ENCODE measurements at places on chromosomes 1 and 21. TPM values are rescaled to one million over a fixed set of nuclear protein-coding genes. Genes with fewer than 3 reads are reported as not detected.
A peak's percentile ranks its signal among the peaks of the same experiment; 100 is the strongest.

DNA sequence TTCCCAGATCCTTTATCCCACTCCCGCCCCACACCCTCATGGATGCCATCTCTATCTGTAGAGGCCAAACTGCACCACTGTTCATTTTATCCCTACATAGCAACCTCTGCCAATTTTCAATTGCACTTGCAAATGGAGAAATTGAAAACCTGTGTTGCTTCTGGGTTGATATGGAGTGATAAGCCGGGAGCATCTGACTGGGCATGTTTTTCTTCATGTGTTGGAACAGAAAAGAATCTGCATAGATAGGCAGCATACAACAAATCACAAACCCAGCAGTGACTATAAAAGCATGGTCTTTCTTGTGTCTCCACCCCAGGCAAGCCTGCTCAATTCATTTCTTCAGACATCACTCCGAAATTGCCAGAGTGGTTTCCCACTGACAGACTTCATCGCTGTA lies 608.8 kb upstream of the CAMK1G start:
- no peak for DNase-seq

The PAQR6 gene
- polyA plus RNA-seq: 0.05 TPM

DNA sequence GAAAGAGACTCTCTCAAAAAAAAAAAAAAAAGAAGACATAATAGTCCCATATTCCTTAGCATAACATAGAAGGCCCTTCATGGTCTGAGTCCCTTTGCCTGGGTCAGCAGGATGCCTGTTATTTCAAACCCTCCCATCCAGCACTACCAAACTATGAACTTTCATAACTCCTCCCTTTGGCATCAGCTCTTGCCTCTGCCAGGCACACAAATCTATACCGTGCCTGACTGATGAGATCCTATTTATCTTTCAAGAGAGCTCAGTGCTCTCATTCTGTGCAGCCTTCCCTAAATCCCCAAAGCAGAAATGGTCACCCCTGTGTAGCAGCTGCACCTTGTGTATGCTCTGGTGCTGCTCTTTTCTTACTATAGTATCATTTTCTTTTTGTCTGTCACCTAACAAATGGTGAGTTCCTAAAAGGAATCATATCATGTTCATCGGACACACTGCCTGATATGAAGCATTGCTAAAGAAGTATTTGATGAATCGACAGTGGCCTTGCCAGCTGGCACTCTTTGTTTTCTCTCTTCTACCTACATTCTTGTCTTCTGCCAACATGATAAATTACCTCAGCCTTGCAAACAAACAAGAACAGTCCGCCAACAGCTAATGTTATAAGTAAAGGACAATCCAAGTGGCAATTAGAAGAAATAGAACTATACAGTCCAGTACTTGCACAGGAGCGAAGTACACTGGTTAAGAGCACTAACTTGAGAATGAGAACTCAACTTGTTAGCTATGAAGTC lies 29.9 kb downstream of the FMO4 start:
- peak; percentile 24 for DNase-seq

GRCh38 chr1:209567698-209568175 lies 15.8 kb upstream of the CAMK1G start:
- DNase-seq: peak; percentile 66

- DNase-seq: peak; percentile 70
Measured at GRCh38 chr1:15354580-15354965, 55.1 kb upstream of the EFHD2 start.

DNA sequence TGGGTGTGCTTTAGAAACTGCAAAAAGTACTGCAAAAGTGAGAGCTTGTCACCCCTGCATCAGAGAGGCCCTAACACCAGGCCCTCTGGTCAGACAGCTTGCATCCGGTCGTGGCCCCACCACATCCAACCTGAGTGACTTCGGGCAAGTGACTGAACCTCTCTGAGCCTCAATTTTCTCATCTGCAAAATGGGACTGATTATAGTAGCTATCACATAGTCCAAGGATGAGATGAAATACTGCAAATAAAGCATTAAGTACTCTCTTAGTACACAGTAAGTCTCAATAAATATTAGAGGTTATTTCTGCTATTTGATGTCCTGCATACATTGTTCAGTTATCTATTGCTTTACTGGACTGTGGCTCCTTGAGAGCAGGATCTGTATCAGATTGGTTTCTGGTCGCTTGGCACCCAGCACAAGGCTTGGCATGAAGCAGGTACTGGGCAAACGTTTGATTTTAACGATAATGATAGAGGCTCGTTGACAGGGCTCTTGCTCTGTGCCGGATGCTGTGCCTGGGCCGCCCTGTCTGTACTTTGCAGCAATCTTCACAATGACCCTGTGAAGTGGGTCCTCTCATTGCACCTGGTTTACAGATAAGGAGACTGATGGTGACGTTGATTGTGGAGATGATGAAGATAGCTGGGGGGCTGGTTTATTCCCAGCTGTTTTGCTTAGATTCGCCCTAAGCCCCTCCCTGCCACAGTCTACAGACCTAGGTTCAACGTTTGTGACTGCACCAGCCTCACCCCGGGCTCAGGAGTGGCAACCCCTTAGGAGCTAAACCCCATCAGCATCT lies 43.6 kb downstream of the RAP1GAP start:
- DNase-seq: no peak

DNA sequence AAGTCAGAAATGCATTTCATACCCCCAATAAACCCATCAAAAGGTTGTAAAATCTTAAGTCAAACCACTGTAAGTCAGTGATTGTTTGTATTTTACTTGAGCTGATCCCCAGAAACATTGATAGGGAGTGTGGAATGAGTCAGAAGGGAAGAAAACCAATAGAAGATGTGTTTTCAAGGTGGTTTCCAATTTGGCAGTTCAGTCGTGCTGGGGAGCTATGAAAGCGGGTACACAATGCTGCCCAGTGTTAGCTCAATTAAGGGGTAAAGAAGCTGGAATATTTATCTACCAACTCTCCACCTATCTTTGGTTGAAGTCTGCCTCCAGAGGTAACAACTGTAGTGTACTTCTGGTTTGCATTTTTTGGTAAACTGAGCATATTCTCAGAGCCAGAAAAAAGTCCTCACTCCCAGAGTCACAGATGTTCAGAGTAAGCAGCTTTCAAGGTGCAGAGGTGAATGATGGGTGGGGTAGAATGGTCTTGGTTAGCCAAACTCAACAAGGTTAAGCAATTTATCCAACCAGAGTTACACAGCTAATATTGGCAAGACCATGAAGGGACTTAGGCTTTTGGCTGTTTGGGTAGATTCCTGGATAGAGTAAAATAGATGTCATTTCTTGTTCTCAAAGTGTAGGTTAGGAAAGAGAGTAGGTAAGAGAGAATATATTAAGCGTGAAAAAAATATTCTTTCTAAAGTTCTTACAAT lies 202.9 kb upstream of the ADGRL2 start:
- no peak for DNase-seq

DNA sequence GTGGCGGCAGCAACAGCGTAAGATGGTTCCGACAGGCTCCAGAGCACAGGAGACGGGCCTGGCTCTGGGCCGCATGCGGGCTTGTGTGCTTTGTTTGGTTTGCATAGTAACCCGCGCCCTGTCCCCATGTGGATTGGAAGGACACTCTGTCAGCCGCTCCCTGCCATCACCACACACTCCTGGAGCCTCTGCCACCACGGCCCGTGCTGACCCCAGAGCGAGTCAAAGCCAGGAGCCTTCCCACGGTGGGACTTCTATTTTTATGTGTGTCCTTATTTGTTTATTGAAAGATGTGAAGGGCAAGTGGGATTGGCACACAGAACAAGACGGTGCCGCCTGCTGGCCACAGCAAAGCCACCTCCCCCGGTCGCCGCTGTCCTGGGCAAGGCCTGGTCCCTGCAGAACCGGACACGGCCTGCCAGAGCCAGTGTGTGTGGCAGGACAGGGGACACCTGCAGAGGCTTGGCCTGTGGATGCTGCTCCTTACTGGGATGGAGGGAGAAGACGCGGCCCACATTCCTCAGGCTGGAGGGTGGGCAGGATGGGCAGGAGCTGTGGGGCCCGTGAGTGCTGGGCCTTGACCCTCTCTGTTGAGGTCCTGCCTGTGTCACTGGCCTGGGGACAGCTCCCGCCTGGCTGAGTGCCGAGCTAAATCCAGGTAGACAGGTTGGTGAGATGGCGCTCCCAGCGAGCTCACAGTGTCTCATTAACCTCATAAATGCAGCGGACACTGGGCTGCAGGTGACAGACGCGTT lies 64.4 kb downstream of the AGPAT3 start:
- no peak for DNase-seq

DNA sequence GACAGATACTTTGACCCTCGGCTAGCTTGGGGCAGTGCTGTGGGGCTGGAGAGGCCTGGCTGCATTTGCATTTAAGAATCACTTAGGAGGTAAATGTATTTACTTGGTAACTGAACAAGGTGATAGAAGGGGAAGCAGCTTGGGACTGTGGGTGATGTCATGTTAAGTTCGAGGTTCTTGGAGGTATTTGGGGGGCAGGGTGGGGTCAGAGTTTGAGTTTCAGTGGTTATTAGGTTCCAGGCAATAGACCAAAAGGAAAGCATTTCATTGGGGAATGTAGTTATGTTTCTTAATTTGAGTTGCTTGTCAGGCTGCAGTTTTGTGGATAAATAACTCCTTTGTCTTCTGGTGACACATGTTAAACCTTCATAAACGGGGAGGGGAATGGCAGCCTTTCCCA lies 2.4 kb upstream of the FAM78B start:
- no peak for DNase-seq

GRCh38 chr1:50542362-50542761 lies 119.1 kb upstream of the DMRTA2 start:
- DNase-seq: no peak

The LAMC2 gene
- 3.9 TPM for polyA plus RNA-seq

DNA sequence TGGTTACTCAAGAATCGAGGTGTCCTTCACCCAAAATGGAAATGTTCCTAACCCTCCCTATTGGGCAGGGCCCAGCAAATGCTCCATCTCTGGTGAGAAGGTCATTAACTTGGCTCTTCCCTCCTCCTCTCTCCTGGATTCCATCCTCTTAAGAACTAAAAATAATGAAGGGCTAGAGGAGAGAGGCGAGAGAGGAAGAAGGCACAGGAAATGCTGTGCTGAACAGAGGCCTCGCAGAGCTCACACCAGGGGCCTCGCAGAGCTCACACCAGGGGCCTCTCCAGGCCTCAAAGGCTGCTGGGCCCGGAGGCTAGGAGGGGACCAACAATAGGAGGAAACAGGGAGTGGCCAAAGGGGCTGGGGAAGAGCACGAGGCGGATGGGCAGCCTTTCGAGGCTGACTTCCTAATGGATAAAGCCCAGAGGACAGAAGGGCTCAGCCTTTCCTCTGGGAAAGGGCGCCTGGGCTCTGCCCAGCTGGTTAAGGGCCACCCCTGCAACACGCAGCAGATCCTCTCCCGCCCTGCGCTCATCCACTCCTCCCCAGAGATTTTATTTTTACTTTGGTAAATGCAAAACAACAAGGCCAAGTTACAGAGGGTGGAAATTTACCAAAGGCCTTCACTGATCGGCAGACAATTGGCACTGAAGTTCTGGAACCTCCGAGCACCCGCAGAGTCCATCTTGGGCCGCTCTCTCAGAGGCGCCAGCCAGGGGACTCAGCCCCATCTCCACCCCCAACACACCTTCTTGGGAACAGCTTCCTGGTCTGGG lies 78.5 kb downstream of the ITPKB start:
- no peak for DNase-seq

- DNase-seq: no peak
Measured at GRCh38 chr1:234256359-234256758, 116.9 kb upstream of the COA6 start.

DNA sequence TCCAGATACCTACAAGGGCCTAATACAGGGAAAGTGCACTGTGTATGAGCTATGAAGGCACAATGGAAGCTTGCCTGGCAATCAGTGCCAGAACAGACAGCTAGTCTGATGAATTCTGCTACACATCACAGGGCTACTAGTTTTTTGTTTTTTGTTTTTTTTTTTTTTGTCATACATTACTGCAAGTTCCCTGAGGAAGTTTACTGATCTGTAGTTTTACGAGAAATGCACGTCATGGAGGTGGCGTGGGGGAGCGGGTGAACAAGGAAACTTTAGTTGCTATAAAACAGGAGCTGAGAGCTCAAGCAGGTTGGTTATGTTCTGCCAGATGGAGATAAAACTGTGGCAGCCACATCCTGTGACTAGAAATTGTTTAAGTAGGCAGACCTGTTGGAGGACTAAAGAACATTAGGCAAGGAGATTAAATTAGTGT lies 17.7 kb downstream of the PTPRC start:
- DNase-seq: no peak

The GBP4 gene
- polyA plus RNA-seq: 0.40 TPM

DNA sequence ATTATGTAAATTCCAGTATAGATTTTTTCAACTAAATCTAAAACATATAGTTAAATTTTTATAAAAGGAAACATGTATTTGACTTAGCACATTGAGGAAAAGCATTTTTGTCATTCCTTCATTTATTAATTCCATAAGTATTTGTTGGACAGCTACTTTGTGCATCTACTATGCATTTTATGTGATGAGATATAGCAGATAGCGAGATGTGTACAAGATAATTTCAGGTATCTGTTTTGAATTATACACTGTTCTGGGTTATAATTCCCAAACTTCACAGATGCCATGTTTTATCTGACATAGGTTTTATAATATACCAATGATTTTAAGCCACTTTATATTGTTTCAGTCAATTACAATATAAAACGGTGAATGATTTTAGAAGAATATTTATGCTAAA lies 398.7 kb downstream of the USH2A start:
- DNase-seq: no peak

- DNase-seq: no peak
Measured at GRCh38 chr1:53257454-53258081, 19.2 kb upstream of the MAGOH start.

GRCh38 chr1:39898648-39899603 lies 2.8 kb downstream of the MYCL start:
- DNase-seq: peak; percentile 66

The ETNK2 gene
- 4.0 TPM for polyA plus RNA-seq

DNA sequence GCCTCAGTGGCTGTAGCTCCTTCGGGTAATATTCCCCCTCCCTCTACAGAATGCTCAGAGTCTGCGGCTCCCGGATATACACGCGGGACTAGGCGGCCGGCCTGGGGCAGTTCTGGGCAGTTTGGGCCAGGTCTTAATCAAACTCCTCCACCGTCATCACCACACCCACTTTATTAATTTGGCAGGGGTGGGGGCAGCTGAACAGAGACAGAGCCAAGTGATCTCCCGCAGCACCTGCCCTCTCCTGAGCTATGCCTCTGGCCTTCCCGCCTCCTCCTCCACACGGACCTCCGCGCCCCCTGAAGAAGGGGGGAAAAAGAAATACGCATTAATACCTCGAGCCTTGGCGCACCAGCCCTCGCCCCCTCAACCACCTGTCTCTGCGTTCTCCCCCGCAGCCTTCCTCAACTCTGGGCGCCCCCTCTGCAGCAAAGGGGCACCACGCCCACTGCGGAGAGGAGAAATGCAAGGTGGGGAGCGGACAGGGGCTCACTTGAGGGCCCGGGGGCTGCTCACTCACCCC lies 42.6 kb downstream of the CD34 start:
- DNase-seq: peak; percentile 24

The S100A3 gene
- polyA plus RNA-seq: 11.5 TPM

- peak; percentile 13 for DNase-seq
Measured at GRCh38 chr1:49104575-49104974, 327.9 kb upstream of the BEND5 start.

- DNase-seq: no peak
Measured at GRCh38 chr1:95171270-95172245, 54.4 kb downstream of the TLCD4 start.

GRCh38 chr1:25653558-25653957 lies 37.0 kb downstream of the MAN1C1 start:
- no peak for DNase-seq
